ENCODE measurements at places on chromosomes 5 and 9.

DNA sequence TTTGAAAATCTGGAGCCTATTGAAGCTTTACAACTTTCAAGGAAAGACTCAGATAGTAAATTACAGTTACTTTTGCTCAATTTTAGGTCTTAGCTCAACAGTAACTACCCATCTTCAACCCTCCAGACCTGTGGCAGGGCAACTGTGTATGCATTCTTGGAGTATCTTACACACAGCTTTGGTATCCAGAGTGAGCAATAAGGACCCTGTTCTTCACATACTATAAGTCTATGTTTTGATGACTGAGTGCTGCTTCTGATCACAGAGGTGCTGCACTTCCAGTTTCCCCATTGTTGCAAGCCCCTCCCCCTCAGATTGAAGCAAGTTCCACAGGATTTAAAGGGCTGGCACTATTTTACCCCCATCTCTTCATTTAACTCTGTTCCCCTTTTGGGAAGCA lies 737.4 kb upstream of the GRAMD2B start:
- no peak for DNase-seq

- DNase-seq, result no peak
These were observed 16.2 kb downstream of the PGGT1B start for GRCh38 chr5:115246361-115246991.

GRCh38 chr5:171667341-171668096 lies 118.1 kb upstream of the SMIM23 start:
- no peak for DNase-seq

- no peak for DNase-seq
These were observed 83.1 kb downstream of the FGF1 start for GRCh38 chr5:142602720-142603245.

DNA sequence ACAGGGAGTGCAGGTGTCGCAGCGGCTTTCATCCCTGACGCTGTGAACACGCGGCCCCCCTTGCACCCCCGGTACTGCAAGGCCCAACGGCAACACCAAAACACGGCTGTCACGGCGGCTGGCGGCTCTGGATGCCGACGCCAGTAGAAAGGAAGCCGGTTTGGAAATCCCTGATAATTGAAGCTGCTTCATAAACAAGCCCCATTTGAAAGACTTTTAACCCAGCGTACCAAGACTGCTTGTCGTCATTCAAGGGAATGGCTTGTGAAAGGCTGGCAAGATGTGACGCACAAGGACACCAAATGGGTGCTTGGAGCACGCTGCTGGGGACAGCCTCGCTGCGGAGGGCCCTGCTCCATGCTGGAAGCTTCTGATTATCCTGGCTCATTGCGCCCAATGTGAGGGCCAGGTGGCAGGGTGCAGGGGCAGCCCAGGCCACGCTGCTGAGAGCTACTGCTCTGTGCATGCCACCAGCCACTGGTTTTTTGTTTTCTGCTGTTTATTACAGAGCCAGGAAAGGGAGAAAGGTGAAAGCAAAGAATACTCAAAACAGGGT lies 63.1 kb downstream of the GTF3C4 start:
- no peak for DNase-seq

- DNase-seq, result no peak
These were observed 11.6 kb upstream of the CEL start for GRCh38 chr9:133050142-133050541.

- no peak for DNase-seq
These were observed 184.9 kb upstream of the TAS2R1 start for GRCh38 chr5:9815051-9815450.

DNA sequence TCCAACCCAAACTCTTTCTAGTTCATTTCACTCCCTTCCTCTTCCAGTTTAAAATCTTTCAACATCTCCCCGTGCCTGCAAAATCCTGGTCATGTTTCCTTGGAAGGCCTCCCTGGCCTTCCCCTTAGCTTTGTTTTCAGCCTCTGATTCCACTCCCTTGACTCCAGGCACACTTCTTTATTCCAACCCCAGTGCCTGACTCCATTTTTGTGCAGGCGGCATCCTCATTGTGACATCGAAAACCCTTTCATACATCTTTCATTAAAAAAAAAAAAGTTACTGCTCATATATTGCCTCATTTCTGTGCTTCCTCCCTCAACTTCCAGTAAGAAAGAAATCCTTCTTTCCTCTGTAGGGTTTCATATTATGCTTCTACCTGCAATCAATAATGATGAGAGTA lies 7.1 kb upstream of the TNFSF8 start:
- no peak for DNase-seq

GRCh38 chr5:68129364-68129763 lies 86.2 kb upstream of the PIK3R1 start:
- no peak for DNase-seq

- no peak for DNase-seq
These were observed 1105.0 kb downstream of the MAT2B start for GRCh38 chr5:164610374-164610773.

DNA sequence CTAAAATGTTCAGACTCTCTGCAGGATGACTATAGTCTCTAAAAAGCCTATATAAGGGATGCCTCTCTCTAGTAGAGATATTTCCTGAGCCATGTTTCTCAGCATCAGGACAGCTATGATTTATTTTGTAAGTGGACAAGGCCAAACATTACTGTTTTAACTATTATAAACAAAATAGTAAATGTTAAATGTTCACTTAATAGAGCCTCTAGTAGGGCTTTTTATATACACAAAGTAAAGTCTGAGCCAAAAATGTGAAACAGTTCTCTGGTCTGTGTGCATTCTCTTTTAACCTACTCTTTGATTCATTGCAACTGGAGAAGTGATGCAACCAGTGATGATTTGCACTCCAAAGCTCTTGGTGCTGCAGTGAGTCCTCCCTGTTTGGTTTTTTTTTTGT lies 220.5 kb downstream of the GDNF start:
- DNase-seq, result no peak

DNA sequence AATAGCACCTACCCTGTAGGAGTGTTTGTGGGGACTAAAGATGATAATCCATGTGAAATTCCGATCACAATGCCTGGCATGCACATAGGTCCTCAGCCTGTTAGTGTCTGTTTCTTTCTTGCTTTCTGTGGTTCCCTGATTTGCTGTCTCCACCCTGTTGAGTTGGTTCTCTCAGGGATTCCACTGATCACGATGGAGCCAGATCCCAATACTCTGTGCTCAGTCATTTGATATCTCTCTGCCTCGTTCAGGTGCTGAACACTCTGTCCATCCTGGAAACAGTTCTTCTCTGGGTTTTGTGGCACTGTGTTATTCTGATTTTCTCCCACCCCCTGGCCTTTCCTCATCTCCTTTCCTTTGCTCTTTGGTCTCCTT lies 60.8 kb downstream of the ARHGAP26 start:
- no peak for DNase-seq

DNA sequence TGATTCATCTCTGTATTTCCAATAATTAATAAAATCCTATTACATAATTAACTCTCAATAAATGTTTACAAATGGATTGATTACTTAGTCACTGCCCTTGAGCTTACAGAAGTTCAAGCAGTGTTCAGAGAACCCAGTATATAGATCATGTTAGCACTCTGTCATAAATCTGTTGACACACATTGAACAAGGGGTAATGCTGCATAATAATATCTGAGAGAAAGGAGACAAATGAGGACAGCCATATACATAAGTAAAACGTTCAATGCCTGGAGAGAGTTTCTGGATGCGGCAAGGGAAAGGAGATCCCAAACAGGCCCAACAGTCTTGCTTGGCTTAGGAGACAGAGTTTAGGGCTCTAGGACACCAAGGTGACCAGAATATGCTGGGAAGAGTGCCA lies 270.2 kb downstream of the FBXL17 start:
- no peak for DNase-seq

GRCh38 chr5:115433918-115434317 lies 110.7 kb downstream of the FEM1C start:
- DNase-seq, result no peak

GRCh38 chr9:35548571-35548970 lies 56.5 kb upstream of the TESK1 start:
- DNase-seq, result no peak

- DNase-seq, result no peak
These were observed 441.6 kb downstream of the GADD45G start for GRCh38 chr9:90046317-90046861.

DNA sequence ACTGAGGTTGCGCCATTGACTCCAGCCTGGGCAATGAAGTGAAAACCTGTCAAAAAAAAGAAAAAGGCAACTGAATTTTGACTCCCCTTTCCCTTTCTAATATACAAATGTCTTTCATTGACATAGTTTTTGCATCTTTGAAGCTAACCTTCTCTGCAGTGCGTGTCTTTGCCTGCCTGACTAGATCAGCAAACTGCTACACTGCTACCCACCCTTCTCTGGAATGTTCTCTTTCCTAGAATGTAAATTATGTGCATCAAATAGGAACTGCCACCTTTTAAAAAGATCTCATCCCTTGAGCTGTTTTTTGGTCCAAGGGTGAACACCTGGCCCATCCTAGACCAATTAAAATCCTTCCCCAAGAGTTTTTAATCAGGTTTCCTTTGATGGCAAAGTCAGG lies 127.6 kb downstream of the SLC28A3 start:
- no peak for DNase-seq

GRCh38 chr5:116528519-116529234 lies 45.9 kb downstream of the SEMA6A start:
- DNase-seq, result no peak

GRCh38 chr9:108672475-108673190 lies 183.2 kb downstream of the ACTL7B start:
- no peak for DNase-seq

DNA sequence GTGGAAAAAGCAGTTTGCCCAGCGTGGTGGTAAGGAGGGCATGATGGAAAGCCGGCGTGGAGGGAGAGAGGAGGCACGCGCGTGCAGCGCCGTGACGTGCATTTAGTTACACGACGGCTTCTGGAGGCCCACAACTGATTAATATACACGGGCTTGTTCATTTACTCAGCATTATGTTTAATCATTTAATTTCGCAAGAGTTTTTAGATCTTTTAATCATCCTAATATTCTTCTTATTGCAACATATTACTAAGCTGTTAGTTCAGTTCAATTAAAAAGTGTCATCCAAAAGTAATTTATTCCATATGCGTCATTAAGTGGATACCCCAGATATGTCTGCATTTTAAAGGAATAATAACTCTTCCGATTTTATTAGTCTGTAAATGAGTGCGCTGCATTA lies 220.5 kb downstream of the HSPA4 start:
- DNase-seq, result no peak

DNA sequence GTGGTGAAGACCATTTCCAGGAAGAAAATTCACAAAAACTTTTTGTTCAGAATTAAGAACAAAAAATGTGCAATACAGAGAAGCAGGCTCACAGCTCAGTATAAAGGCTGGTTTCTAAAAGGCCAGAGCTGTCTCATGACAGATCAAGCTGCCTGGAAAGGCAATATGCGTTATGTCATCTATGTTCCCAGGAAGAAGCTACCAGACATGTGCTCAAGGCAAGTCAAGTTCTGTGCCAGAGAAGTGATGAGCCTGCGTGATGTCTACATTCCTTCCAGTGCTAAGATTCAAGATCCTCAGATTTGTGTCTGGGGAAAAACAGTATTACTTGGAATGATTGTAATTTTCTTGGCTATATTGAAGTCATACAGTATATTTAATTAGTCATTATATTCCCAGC lies 104.3 kb downstream of the PDE4D start:
- DNase-seq, result no peak

- no peak for DNase-seq
These were observed 29.9 kb upstream of the MTMR12 start for GRCh38 chr5:32342656-32343055.

GRCh38 chr5:68266457-68266856 lies 50.9 kb downstream of the PIK3R1 start:
- no peak for DNase-seq

DNA sequence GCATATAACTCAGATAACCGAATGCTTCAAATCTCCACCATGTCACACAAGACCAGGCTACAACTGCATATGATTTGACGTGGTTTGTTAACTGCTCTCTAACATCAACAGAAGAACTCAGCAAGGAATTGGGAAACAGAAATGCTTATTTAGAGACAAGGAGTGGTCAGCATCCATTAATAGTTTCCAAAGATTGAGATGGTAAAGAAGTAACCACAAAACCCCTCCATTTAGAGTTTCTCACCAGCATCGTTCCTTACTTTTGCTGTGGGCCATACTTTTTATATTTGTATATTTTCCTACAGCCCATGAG lies 25.2 kb downstream of the DPYSL3 start:
- no peak for DNase-seq

DNA sequence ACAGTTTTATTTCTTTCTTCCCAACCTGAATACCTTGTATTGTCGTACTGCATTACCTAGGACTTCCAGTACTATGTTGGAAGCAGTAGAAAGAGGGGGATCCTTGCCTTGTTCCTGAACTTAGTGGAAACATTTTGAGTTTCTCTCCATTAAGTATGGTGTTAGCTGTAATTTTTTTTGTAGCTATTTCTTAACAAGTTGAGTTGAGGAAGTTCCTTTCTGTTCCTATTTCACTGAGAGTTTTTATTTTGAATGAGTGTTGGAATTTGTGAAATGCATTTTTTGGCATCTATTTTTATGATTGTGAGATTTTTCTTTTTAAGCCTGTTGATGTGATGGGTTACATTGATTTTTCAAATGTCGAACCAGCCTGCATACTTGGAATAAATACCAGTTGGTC lies 49.0 kb downstream of the FSD1L start:
- DNase-seq, result no peak
